ENCODE measurements at places on chromosomes 2 and 18.

DNA sequence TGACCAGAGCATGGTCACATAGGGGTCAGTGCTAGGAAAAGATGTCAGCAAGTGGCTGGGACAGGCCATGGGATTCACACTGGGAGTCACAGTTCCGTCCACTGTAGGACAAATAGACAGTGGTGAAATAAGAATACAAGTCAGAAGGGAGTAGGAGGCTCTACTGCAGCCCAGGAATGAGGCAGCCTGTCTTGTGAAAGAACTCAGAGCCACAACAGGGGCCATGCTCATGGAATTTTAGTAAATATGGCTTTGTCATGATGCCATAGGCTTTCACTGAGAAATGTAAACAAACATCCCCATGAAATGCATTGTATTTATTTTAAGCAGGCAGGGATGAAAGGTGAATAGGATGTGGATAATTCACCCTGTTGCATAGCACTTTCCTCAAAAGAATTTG lies 504.3 kb downstream of the SOX11 start:
- H3K4me3 ChIP-seq = no peak overlapping the region

- DNase-seq = no peak
- no peaks in the 10 kb centered on the region for H3K27me3 ChIP-seq
- peak overlapping the region; percentile 7 for H3K27ac ChIP-seq
- H3K4me1 ChIP-seq = no peaks in the 10 kb centered on the region
- H3K36me3 ChIP-seq = peaks cover 31% of the 10 kb centered on the region
- H3K4me3 ChIP-seq = no peak overlapping the region
These were observed 88.3 kb downstream of the NBAS start for GRCh38 chr2:15472876-15473275.

DNA sequence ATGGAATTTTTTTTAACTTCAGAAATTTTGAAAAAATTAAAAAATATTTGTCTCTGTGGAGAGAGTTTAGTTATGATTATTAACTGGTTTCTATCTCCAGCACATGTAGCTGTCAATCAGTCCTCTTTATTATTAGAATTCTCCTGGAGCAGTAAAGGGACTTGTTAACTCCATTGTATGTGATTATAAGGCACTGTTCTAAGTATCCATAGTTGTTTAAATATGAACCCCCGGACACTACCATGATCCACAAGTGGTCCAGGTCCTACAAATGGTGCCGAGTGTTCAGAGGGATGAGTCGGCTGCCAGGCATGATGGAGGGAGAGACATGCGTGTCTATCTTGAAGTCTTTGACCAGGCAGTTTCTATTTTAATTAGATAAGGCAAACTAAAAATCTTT lies 492 bp downstream of the CHRNA1 start:
- H3K27ac ChIP-seq = no peak overlapping the region
- H3K4me3 ChIP-seq = no peak overlapping the region
- H3K27me3 ChIP-seq = no peaks in the 10 kb centered on the region
- no peak for DNase-seq
- H3K4me1 ChIP-seq = peaks cover 23% of the 10 kb centered on the region

- H3K27ac ChIP-seq = no peak overlapping the region
- H3K27me3 ChIP-seq = no peaks in the 10 kb centered on the region
- H3K36me3 ChIP-seq = peaks cover 3% of the 10 kb centered on the region
- H3K4me1 ChIP-seq = peaks cover 25% of the 10 kb centered on the region
- H3K4me3 ChIP-seq = no peak overlapping the region
These were observed 187.9 kb downstream of the NEDD4L start for GRCh38 chr18:58231930-58232329.

- peaks cover 3% of the 10 kb centered on the region for H3K36me3 ChIP-seq
- H3K4me3 ChIP-seq = no peak overlapping the region
- no peaks in the 10 kb centered on the region for H3K27me3 ChIP-seq
- no peak for DNase-seq
- H3K27ac ChIP-seq = no peak overlapping the region
- H3K4me1 ChIP-seq = peaks cover 64% of the 10 kb centered on the region
These were observed 48.7 kb downstream of the NCK2 start for GRCh38 chr2:105793196-105793975.

GRCh38 chr2:47223980-47224379 lies 68.9 kb upstream of the STPG4 start:
- no peak overlapping the region for H3K27ac ChIP-seq
- H3K4me1 ChIP-seq = peaks cover 37% of the 10 kb centered on the region
- no peaks in the 10 kb centered on the region for H3K36me3 ChIP-seq
- DNase-seq = no peak
- H3K27me3 ChIP-seq = no peaks in the 10 kb centered on the region

GRCh38 chr2:200475795-200476194 lies 34.1 kb downstream of the KCTD18 start:
- no peak for DNase-seq
- H3K27me3 ChIP-seq = no peaks in the 10 kb centered on the region

- no peaks in the 10 kb centered on the region for H3K36me3 ChIP-seq
- no peak for DNase-seq
- H3K27ac ChIP-seq = peak overlapping the region; percentile 57
- H3K4me1 ChIP-seq = peaks cover 20% of the 10 kb centered on the region
- H3K4me3 ChIP-seq = no peak overlapping the region
These were observed 70.3 kb upstream of the PELI1 start for GRCh38 chr2:64214281-64215115.

DNA sequence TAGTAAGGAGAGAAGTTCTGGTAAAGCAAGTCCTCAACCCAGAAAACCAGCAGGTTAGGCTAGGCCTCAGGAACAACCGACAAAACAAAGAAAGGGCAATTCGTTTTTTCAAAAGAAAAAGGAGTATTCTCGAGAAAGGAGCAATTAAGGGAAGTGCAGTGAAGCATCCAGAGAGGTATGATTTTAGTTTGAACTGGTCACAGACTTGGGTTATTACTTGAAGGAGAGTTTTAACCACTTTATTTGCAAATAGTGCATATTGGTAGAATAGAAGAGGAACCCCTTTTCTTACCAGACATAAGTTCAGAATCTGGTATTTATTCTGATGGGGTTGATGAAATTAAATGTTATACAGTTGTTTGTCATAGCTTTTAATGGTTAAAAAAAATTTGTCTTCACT lies 110.0 kb upstream of the GCFC2 start:
- H3K4me3 ChIP-seq = no peak overlapping the region
- no peak overlapping the region for H3K27ac ChIP-seq
- H3K27me3 ChIP-seq = no peaks in the 10 kb centered on the region
- DNase-seq = no peak
- peaks cover 3% of the 10 kb centered on the region for H3K4me1 ChIP-seq

- no peak overlapping the region for H3K27ac ChIP-seq
- H3K27me3 ChIP-seq = peaks cover 98% of the 10 kb centered on the region
These were observed 7.8 kb upstream of the WNT10A start for GRCh38 chr2:218872645-218873358.

- no peak for DNase-seq
- H3K36me3 ChIP-seq = peaks cover 3% of the 10 kb centered on the region
- no peak overlapping the region for H3K27ac ChIP-seq
- peaks cover 11% of the 10 kb centered on the region for H3K4me1 ChIP-seq
- no peaks in the 10 kb centered on the region for H3K27me3 ChIP-seq
These were observed 73.4 kb downstream of the INPP4A start for GRCh38 chr2:98518101-98518500.

GRCh38 chr2:44920751-44921150 lies 20.8 kb upstream of the SIX3 start:
- H3K27me3 ChIP-seq = peaks cover 99% of the 10 kb centered on the region
- H3K27ac ChIP-seq = no peak overlapping the region
- DNase-seq = no peak

DNA sequence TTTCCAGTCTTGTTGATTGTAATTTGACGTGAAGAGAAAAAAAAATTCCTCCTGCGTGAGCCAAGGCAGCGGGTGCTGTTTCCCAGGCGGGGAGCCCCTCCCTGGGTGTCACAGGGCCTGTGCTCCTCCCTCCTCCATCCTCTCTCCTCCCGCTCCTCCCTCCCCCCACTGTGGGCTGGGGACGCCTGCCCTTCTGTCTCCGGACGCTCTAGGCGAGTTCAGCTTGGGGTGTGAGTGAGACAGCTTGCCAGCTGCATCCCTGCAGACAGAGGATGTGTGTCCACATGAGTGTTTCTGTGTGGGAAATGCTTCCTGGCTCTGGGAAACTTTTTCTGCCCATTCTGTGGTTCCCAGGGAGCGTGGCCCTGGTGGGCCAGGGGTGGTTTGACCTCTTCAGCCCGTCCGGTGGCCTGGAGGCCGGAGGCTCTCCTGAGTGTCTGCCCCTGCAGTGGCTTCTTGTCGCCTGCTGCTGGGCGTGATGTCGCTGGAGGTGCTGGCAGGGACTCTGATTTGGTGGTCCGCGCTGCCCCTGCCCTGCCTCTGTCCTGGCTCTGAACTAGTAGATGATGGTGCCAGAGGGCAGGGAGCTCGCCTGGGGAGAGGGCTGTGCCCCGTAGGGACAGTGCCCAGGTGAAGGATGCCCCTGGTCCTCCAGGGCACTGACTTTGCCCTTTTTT lies 96.4 kb downstream of the USP40 start:
- DNase-seq = no peak
- H3K4me3 ChIP-seq = no peak overlapping the region
- no peaks in the 10 kb centered on the region for H3K27me3 ChIP-seq
- H3K36me3 ChIP-seq = peaks cover 8% of the 10 kb centered on the region
- H3K27ac ChIP-seq = peak overlapping the region; percentile 68

DNA sequence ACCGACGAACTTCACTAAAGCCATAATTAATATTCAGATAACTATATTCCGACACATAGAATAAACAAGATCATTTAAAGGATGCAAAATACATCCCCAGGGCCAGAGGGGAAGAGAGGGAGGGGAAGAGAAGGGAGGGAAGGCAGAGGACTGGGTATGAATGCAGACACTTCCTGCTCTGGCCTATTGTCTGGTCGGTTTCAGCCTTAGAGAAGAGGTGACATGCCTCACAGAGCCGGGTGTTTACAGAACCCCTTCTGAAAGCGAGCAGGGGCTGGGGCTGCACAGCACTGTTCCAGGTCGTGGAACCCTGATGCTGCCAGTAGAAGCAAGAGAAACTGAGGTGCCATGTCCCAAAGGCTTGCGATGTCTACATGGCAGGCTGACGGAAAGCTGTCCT lies 31.0 kb downstream of the CELF4 start:
- no peak for DNase-seq
- H3K4me3 ChIP-seq = no peak overlapping the region
- H3K27ac ChIP-seq = no peak overlapping the region
- peaks cover 44% of the 10 kb centered on the region for H3K27me3 ChIP-seq
- H3K4me1 ChIP-seq = peaks cover 11% of the 10 kb centered on the region

- no peaks in the 10 kb centered on the region for H3K27me3 ChIP-seq
- no peak overlapping the region for H3K4me3 ChIP-seq
- H3K4me1 ChIP-seq = no peaks in the 10 kb centered on the region
These were observed 1548.1 kb upstream of the ZEB2 start for GRCh38 chr2:146068051-146068450.

DNA sequence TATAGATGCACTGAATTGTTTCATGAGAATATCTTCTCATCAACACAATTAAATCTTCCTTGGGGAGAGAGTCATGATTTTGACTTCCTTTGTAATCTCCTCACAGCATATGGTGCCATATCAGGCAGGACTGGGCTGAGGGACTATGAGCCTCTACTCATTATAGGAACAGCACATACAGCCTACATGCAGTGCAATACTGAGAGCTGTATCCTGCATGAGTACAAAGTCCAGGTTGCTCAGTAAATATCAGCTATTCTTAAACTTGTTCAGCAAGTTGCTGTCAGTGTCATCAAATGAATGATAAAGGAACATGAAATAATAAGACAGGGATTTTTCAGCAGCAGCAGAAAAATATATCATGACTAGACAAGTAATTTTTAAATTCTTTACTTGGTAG lies 10.8 kb downstream of the DLGAP1 start:
- no peak overlapping the region for H3K4me3 ChIP-seq
- no peaks in the 10 kb centered on the region for H3K4me1 ChIP-seq
- H3K36me3 ChIP-seq = peaks cover 2% of the 10 kb centered on the region

- no peaks in the 10 kb centered on the region for H3K36me3 ChIP-seq
- no peak overlapping the region for H3K27ac ChIP-seq
- H3K27me3 ChIP-seq = no peaks in the 10 kb centered on the region
- H3K4me1 ChIP-seq = no peaks in the 10 kb centered on the region
These were observed 451.1 kb upstream of the TRIB2 start for GRCh38 chr2:12265646-12266045.

DNA sequence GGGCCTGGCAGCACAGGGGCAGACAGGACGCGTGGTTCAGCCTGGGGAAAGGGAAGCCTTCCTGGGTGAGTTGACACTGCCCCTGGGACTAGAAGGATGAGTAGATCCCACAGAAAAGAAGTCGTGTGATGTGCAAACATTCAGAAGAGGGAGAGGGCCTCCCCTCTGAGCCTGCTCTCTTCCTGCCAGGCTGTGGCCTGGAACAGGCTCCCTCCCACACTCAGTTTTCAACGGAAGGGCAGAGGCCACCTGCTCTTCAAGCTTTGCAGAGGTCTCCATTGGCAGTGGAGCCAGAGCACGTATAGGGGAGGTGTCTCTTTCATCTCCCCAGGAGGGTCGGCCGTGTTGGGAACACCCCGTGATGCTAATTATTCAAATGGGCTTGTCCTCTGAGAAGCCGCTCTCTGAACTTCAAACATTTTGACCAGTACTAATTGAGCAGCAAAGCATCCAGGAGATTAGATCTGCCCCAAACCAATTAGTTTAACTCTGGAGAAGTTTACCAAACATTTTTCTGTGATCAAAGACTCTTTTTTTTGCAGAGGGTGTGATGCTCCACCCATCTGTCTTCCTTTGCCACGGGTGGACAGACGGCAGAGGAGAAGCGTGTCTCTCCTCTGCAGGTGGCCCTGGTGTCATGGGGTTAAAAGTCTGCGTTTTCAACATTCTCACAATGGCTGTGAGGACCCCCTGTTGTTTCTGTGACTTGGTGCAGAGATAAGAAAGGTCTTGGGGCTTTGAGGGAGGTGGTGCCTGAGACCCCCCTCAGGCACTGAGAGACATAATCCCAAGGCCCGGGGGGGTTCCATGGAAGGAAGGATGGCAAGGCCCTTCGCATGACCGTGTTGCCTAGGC lies 29.5 kb upstream of the ODC1 start:
- DNase-seq = no peak
- H3K36me3 ChIP-seq = no peaks in the 10 kb centered on the region
- peaks cover 7% of the 10 kb centered on the region for H3K27me3 ChIP-seq
- H3K27ac ChIP-seq = no peak overlapping the region
- H3K4me3 ChIP-seq = no peak overlapping the region

GRCh38 chr2:64635976-64636911 lies 17.5 kb downstream of the SERTAD2 start:
- H3K27me3 ChIP-seq = no peaks in the 10 kb centered on the region
- H3K27ac ChIP-seq = peak overlapping the region; percentile 85
- H3K4me1 ChIP-seq = peaks cover 81% of the 10 kb centered on the region
- H3K4me3 ChIP-seq = peak overlapping the region; percentile 2
- peaks cover 15% of the 10 kb centered on the region for H3K36me3 ChIP-seq
